ENCODE measurements at places on chromosomes 5 and 9. TPM values are rescaled to one million over a fixed set of nuclear protein-coding genes. Genes with fewer than 3 reads are reported as not detected.

GRCh38 chr5:154647761-154648145, 107.4 kb upstream of the LARP1 start:
- H3K27me3 ChIP-seq: no peaks in the 10 kb centered on the region
- DNase-seq: no peak
- peak overlapping the region; percentile 24 for H3K27ac ChIP-seq
- H3K36me3 ChIP-seq: no peaks in the 10 kb centered on the region

DNA sequence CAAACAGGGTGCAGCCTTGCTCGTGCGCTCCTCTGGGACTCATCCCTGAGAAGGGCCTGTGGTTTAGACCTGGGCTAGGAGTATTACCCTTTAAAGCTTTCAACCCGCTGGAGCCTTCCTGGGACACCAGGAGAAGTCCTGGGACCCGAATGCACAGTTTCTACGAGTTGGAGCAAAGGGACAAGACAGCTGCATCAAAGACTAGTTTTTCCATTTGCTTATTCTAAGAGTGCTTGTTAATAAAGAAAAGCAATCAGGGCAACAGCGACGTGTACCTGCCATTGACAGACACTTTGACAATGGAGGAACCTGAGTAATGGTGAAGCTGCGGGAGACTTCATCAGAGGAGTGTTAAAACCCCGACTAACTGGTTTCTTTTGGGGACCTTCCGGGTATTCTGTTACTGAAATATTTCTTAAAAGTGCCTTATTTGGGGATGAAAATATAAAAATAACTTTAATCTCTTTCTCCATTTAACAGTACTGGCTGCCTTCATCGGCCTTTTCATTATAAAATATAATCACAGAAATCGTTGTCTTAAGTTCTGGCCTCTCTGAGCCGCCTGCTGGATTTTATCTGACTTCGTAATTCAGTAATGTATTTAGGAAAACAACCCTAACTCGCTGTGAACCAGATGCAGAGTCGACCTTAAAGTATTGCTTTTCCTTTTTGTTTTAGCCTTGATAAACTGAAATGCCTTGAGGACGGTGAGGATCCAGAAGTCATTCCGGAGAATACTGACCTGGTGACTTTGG, 732 bp downstream of the SNAPC3 start:
- peak overlapping the region; percentile 77 for H3K27ac ChIP-seq
- DNase-seq: no peak
- H3K27me3 ChIP-seq: no peaks in the 10 kb centered on the region
- peaks cover 25% of the 10 kb centered on the region for H3K4me1 ChIP-seq
- peaks cover 9% of the 10 kb centered on the region for H3K36me3 ChIP-seq
- H3K4me3 ChIP-seq: peak overlapping the region; percentile 88

DNA sequence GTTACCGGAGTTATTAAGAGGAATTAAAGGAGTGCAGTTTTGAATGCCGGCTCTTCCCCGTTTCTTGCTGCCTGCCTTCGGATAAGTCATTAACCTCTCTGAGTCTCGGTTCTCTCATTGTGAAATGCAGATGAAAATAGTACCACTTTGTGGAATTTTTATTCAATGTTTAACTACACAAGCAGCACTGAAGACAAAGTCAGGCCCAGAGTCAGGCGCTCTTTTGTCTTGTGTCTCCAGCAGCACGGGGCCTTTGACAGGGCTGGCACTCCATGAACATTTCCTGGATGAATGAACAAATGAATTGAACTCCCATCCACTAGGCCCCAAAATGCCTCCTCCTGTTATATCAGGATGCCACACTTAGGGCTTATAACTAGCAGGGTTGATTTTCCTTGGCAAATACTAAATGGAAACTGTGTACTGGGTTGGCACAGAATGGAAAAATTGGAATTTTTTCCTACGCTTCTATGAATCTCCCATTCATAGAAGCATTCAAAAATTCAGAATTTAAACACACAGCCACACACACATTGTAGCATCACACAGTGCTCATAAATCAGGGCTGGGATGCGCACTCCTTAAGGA, 332.8 kb downstream of the MLLT3 start:
- peaks cover 12% of the 10 kb centered on the region for H3K4me1 ChIP-seq
- no peak overlapping the region for H3K4me3 ChIP-seq
- no peaks in the 10 kb centered on the region for H3K36me3 ChIP-seq
- no peaks in the 10 kb centered on the region for H3K27me3 ChIP-seq

- H3K4me3 ChIP-seq: peak overlapping the region; percentile 50
- H3K27ac ChIP-seq: peak overlapping the region; percentile 61
- H3K4me1 ChIP-seq: peaks cover 17% of the 10 kb centered on the region
- H3K27me3 ChIP-seq: peaks cover 4% of the 10 kb centered on the region
- H3K36me3 ChIP-seq: no peaks in the 10 kb centered on the region
Measured at GRCh38 chr9:136849960-136850865, 1.0 kb downstream of the PHPT1 start.

GRCh38 chr5:112348915-112349314, 70.2 kb downstream of the EPB41L4A start:
- H3K4me3 ChIP-seq: no peak overlapping the region
- no peaks in the 10 kb centered on the region for H3K36me3 ChIP-seq
- no peak for DNase-seq
- no peak overlapping the region for H3K27ac ChIP-seq

ZNF366 gene
- not detected for total RNA-seq

INSL6 gene
- total RNA-seq: not detected
